Stimulated activated CD4-positive, alpha-beta T cell treated with anti-CD3 and anti-CD28 coated beads, Interleukin-1b, Interleukin-23, amount 100 ng/mL, for 1 hour (primary cell): ENCODE measurements at places on chromosomes 5 and 9.

DNA sequence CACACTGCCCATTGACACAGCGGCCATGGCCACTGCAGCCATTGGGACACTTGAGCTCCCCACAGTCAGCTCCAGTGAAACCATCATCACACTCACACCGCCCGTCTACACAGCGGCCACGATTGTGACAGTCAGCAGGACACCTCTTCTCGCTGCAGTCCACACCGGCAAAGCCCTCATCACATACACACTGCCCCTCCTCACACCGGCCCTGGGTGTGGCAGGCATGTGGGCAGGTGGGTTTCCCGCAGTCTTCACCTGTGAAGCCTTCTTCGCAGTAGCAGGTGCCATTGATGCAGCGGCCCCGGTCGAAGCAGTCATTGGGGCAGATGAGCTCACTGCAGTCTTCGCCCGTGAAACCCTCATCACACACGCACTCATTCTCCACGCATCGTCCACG lies 31.5 kb downstream of the TNC start:
- no peak for DNase-seq

- DNase-seq, result no peak
Observed at GRCh38 chr5:152306386-152306785, 98.7 kb downstream of the NMUR2 start.

DNA sequence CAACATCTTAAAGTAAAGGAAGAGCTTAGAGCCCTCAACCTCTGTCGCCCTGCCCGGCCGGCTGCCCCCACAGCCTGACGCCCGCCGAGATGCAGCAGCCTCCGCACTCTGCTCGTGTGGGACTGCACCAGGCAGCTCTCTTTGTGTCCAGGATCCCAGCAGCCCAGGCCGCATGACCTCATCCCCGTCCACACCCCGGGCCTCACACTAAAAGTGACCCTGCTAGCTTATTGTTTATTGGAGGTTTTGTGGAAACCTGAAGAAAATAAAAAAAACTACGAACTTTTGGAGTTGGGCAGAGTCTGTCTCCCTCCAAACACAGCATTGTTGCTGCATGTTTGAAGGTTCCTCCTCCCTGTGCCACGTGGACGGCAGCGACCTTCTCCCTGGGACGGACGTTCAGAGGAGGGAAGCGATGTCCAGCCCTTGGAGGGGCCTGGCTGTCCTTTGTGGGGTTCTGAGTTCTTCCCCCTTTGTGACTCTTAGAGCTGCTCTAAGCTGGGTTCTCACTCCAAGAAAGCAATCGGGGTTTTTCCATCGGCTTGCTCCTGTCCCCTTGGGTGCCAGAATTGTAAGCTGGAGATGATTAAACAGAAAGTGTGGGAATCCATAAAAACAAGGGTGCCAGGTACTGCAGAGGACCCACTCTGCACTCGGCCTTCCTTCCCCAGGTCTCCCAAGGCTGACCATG lies 103.5 kb upstream of the COL5A1 start:
- no peak for DNase-seq

DNA sequence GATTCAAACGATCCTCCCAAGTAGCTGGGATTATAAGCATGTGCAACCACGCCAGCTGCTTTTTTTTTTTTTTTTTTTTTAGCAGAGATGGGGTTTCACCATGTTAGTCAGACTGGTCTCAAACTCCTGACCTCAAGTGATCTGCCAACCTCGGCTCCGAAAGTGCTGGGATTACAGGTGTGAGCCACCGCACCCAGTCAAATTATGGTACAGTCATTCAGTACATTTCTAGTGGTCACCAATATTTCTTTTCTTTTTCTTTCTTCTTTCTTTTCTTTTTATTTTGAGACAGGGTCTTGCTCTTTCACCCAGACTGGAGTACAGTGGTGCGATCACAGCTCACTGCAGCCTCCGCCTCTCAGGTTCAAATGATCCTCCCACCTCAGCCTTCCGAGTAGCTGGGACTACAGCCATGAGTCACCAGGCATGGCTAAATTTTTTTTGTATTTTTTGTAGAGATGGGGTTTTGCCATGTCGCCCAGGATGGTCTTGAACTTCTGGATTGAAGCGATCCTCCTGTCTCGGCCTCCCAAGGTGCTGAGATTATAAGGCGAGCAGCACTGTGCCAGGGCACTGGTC lies 25.4 kb upstream of the DCP2 start:
- no peak for DNase-seq

- no peak for DNase-seq
Observed at GRCh38 chr9:14418941-14419937, 105.3 kb upstream of the NFIB start.

DNA sequence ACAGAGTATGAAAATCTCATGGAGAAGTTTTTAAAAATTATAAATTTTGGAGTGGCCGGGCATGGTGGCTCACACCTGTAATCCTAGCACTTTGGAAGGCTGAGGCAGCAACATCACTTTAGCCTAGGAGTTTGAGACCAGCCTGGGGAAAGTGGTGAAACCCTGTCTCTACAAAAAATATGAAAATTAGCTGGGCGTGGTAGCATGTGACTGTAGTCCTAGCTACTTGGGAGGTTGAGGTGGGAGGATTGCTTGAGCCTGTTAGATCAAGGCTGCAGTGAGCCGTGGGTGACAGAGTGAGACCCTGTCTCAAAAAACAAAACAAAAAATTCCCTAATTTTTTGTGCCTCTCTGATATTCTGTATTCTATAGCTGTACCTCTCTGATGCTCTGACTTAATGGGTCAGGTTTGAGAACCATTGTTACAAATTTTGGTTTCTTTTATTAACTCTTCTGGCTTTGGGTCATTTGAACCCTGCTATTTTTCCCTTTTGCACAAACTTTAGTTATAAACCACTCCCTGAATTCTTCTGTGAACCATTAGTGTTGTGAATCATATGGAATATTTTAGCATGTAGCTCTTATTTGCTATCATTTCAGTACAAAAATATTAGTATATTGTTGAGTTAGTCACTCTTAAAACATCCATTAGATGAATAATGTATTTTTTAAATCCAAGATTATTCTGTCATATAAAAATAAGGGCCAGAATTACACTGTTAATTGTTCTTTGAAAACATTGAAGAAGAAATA lies 51.0 kb downstream of the FER start:
- no peak for DNase-seq

GRCh38 chr9:99021512-99021911 lies 77.8 kb downstream of the COL15A1 start:
- no peak for DNase-seq

DNA sequence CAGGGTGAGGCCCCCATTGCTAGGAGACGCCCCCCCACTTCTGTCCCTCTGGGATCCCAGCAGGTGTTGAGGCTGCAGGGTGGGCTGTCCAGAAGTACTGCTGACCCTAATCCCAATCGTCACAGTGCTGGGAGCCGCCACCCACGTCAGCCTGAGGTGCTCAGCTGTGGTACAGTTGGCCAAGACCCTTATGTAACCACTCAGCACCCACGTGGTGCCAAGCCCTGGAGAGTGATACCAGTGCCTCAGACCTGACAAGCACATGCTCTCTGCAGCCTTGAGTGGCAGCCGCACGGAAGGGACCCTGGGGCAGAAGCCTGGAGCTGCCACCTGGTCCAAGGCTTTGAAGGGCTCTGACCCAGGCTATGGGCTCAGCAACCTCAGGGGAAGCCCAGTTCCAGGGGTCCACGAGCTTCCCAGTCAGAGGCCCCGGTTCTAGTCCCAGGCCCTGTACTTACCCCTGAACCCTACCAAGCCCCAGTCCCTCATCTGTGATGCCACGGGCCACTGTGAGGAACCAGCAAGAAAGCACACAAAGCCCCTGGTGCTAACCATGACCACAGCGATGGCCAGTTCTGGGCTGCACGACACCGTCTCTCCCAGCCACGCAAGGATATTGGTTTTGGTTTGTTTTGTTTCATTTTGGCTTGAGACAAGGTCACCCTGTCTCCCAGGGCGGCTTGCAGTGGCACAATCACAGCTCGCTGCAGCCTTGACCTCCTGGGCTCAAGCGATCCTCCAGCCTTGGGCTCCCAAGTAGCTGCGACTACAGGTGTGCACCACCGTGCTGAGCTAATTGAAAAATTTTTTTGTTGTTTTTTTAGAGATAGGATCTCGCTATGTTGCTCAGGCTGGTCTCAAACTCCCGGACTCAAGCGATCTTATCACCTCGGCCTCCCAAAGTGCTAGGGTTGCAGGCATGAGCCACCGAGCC lies 50.7 kb downstream of the DBH start:
- no peak for DNase-seq

GRCh38 chr5:135024956-135025729 lies 8.9 kb downstream of the PITX1 start:
- DNase-seq, result no peak

DNA sequence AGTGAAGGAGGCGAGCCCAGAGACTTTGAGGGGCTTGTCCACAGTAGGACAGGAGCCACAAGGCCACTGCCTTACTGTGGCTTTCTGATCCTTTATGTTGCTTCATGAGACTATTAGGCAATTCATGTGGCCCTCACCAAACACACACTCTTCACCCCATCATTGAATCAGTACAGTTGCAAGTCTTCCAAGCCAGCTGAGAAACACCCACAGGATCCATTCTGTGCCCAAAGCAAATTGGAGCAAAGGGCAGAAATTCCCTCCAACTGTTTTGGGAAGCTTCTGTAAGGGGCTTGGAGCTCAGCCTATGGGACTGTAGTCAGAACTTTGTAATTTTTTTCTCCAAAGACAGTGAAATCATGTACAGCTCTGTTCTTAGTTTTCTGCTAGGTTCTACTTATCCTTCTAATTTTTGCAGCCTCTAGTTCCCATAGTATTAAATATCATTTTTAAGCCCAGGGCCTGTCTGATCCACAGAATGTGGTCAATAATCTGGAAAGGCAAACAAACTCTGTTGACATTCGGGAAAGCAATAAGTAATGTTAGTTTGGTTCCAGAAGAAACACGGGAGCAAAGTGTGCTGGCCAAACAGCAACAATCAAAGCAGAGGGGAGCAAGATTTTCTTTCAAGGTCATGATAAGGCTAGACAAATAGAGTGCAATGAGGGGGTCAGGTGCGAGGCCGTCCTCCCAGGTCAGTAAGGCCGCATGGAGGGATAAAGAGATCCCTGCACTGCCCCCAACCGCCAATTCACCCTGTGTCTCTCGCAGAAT lies 47.0 kb downstream of the UBE2QL1 start:
- no peak for DNase-seq
